NCI-H1436 (cell line): ENCODE measurements at places on chromosomes 7 and 10.

DNA sequence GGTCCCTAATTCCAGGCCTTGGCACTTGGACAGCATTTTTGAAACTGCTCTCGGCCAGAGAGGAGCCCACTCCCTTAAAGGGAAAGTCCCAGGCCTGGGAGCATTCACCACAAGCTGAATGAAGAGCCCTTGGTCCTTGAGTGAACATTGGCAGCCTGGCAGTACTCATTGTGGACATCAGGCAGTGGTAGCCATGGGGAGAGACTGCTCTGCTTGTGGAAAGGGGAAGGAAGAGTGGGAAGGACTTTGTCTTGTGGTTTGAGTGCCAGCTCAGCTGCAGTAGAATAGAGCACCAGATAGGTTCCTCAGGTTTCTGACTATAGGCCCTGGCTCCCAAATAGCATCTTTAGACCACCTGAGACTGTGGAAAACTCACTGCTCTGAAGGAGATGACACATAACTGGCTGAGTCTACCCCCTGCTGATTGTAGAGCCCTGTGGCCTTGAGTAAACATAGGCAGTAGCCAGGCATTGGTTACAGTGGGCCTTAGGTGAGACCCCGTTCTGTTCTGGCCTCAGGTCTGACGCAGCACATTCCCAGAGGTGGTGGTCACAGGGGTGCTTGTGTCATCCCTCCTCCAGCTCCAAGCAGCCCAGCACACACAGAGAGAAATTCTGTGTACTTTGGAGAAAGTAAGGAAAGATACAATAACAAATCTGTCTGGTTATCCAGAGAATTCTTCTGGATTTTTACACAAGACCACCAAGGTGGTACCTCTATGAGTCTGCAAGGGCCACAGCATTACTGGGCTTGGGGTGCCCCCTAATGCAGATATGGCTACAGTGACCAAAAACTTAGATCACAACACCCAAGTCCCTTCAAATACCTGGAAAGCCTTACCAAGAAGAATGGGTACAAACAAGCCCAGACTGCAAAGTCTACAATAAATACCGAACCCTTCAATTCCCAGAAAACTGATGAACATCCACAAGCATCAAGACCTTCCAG, 153.8 kb downstream of the GNAI1 start:
- no peak for DNase-seq

DNA sequence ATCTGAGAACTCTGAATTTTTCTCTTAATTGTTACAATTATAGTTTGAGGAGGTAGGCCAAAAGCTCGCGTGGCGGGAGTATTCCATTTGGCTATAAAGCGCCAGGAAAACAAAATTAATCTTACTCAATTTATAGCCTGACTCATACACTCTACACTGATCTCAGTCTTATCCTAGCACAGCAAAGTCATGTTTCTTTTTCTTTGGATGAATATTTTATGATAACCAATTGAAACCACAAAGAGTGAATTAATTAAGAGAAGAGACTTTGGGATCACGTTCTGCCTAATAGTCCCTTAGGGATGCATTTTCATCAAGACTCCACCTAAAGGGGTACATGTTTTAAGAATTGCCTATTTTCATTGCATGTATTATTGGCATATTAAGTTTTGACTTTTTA, 420.8 kb downstream of the HGF start:
- DNase-seq, result no peak

DNA sequence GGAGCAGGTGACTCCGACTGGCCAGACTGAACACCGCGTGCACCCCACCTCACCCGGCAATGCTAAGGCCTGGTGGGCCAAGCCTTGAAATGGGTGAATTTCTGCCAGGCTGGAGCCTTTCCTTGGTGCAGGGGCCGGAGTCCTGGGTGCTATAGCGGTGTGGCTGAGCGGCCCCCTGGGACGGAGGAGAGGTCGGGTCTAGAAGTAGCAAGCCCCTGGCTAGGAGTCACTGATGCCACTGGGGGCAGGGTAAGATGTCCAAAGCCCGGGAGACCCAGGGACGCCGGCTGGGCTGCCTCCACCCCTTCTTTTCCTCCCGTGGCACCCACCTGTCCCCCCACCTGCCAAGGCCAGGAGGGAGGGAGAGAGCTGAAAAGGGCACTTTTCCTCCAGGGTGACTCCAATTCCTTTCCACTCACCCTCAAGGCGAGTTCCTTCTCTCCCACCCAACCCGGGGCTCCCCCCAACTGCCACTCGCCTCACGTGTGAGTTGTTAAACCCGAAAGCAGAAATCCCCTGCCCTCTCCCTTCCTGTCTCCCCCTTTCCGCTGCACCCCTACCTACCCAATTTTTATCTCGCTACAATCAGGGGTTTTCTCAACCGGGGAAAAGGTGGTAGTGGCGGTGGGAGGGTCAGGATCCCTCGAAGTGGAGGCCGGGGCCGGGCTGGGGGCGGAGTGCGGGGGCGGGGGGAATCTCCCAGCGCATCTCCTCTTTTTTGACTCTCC, 6.0 kb upstream of the GATA3 start:
- DNase-seq, result no peak

DNA sequence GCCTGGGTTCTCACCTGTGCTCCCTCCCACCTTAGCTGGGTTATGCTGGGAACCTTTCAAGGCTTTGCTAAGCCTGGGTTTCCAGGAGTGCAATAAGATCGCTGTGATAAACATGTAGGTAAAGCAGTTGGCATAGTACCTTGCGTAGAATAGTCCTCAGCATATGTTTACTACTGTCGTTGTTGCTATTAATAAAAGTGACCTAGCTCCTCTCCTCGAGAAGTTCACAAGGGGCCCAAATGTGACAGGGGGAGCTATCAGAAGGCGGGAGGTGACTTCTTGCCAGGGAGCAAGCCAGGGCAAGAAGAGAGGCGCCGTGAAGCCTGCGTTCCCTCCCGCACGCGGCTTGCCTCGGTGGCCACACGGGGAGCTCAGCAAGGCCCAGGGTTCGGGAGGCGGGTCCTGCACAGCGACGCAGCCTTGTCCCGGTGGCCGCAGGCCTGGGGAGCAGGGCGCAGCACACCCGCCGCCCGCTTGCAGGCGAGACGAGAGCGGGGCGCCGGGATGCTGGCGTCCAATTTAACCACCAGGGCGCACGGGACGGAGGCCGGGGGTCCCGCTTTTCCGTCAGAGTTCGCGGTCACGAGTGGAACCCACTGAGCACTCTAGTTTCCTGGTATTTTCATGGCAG, 106.2 kb downstream of the SNX10 start:
- DNase-seq, result peak; percentile 51

DNA sequence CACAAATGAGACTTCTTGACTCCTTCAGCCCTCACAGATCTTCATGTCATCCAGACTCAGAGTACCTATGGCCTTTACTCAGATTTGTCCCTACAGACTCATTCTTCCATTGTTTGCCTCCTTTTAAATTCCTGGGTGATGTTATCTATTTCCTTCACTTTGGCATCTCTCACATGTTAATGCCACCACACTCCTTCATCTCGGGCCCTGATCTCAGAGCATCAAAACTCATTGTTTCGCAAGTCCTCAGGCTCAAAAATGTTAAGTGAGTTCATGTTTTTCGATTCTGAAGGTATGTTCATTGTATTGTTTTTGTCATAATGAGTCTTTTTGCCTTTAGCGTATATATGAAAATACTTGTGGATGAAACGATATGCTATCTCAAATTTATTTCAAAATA, 62.3 kb upstream of the AHR start:
- DNase-seq, result no peak

DNA sequence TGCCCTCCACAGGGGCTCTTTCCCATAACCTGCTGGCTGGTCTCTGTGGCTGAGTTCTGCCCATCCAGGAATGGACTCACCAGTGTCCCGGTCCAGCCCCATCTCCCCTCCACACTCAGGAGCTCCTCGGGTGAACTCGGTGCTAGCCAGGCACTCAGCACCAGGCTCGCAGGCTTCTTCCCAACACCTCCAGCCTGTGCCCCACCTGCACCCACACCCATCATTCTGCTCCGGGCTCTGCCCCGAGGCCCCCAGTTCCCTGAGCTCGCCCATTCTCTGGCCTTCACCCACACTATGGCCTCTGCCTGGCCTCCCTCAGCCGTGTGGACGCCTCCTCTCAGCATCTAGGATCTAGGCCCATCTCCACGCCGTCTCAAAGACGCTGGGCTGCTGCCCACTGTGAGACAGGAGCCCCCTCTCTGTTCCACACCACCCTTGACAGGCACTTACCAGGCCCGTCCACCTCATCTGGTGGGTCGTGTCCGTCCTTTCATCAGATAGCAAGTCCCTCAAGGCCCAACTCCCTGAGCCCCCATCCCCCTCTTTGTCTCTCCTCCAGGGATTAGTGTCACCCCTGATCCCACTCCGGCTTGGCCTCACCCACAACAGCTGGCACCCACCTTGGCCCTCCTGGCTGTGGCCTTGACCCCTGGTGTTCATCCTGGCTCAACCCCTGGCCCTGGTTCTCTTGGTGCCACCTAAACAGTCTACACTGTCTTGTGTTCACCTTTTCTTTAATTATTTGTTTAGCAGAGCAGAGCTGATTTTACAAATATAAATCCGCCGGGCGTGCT, 76.0 kb upstream of the FAM20C start:
- no peak for DNase-seq

DNA sequence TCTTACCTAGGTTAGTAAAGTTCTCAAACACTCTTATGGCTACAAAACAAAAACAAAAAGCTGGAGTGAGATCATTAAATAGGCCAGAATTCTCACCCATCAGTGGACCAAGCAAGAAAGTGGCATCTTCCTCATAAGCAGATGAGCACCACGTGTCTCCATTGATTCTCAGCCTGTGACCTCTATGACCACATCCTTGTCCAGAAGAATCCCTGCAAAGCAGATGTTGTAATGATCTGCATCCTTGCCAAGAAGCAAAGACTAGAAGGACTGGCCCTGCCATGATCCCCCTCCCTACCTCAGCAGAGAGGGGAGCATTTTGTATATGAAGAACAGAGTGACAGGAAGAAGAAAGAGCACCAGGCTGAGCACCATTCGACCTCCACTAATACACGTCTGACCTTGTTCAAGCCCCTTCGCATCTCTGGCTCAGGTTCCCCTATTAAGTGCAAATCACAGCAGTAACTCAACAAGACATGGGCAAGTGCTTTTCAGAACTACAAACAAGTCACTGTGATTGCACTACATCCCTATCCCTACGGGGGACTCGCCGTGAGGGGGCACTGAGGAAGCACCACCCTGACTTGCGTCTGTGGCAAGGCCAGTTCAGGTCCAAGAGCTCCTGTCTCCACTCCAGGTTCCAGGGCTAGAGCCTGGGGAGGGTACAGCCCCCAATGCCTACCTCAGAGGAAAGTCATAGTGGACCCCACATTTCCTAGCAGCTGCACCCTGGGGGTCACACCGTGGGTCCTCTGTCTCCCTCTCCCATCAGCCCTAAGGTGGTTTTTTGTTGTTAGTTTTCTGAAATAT, 22.2 kb upstream of the RASSF4 start:
- DNase-seq, result no peak
